ENCODE measurements at places on chromosomes 6 and 20.

DNA sequence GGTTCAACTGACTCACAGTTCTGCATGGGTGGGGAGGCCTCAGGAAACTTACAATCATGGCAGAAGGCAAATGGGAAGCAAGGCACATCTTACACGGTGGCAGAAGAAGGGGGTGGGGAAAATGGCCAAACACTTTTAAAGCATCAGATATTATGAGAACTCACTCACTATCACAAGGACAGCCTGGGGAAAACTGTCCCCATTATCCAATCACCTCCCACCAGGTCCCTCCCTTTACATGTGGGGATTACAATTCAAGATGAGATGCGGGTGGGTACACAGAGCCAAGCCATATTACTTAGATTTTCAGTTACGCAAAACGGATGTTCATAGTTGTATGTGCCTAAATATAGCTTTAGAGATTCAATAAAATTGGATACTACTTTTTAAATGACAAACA, 25.6 kb downstream of the CYP39A1 start:
- no peak for DNase-seq

GRCh38 chr6:94099072-94099471, 679.7 kb upstream of the EPHA7 start:
- no peak for DNase-seq

GRCh38 chr6:34393191-34393965, 909 bp upstream of the NUDT3 start:
- peak; percentile 67 for DNase-seq

- no peak for DNase-seq
Measured at GRCh38 chr20:57071954-57072583, 194.4 kb downstream of the BMP7 start.

DNA sequence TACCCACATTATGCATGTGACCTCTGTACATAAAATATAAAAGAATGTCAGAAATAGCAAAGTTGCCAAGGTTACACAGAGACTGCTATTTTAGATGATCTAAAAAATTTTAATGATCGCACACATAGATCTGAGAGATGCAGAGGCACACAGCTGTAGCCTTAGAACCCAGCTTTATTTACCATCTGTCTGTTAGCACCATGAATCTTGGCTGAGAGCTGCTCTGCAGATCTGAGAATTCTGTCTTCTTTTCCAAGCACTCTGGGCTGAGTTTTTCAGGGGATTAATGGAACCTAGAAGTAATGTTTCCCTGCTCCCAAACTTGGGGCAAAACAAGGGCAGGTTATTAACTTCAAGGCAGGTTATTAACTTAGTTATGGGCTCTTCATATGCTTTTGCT, 248.7 kb upstream of the JAG1 start:
- no peak for DNase-seq

DNA sequence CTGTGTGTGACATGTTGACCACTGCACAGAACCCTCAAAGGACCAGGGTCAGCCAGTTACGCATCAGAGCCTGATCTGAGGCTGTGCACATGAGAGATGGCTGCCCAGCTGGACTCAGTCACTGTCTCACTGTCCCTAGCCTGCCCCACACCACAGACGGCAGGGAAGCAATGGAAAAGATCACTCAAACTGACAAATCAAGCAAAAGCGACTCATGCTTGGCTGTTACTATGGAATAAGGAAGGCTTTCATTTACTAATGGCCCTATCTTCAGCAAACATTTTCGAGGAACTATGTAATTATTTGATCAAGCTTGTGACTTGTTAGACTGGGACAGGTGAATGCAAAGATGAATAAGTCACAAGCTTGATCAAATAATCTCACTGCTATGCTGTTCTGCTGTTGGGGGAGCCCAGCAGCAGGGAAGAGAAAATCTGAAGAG, 137.0 kb downstream of the SLC23A2 start:
- no peak for DNase-seq

DNA sequence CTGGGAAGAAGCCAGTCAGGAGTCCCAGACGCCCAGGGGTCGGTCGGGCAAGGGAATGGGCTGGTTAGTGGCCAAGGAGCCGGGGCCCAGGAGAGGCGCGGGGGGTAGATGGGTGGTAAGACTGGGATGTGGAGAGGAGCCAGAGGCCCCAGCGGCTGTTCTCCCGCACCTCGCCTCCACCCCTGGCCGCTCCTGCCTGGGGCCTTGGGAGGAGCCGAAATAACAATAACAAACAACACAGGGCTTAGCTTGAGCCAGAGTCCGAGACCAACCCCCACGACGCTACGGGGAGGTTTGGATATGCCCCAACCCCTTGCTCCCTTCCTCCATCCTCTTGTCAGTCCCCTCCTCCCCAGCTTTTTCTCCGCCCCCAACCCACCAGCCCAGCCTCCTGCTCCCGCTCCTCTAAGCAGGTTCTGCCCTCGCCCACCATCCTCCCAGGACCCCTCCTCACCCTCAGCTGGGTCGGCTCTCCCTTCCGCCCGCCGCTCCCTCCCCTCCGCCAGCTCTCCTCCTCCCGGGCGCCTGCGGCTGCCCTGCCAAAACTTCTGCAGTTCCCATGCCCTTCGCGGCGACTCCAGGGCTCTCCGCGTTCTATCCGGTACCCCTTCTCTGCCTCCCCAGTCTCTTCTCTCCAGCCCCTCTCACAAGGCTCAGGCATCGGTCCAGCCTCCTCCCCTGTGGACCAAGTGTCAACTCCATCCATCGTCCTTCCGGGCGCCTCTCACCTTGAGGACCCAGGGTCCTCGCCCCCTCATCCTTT, 1.1 kb downstream of the RNF39 start:
- no peak for DNase-seq

GRCh38 chr20:24389686-24390085, 79.7 kb upstream of the SYNDIG1 start:
- DNase-seq = no peak

GRCh38 chr6:156727715-156728385, 49.3 kb upstream of the ARID1B start:
- DNase-seq = no peak

DNA sequence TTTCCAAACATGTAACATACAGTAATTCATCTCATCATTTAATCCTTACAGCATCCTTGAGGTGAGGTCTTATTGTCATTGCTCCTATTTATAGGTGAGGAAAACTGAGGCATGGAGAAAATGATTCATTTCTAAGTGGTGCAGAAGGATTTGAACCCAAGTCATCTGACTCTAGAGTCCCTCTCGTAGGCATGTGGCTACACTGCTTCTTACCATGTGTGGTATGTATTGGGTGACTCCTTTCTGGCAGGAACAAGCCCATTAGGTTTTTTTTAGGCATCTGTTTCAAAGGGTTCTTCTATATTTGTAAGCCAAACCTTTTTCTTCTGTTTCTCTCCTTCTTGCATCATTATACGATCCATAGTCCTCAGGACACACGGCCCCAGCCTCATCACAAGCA, 94.8 kb downstream of the PPP1R14C start:
- no peak for DNase-seq

GRCh38 chr6:1135726-1136414, 176.0 kb upstream of the FOXQ1 start:
- DNase-seq = no peak

- DNase-seq = no peak
Measured at GRCh38 chr20:11521476-11522365, 396.0 kb upstream of the BTBD3 start.

DNA sequence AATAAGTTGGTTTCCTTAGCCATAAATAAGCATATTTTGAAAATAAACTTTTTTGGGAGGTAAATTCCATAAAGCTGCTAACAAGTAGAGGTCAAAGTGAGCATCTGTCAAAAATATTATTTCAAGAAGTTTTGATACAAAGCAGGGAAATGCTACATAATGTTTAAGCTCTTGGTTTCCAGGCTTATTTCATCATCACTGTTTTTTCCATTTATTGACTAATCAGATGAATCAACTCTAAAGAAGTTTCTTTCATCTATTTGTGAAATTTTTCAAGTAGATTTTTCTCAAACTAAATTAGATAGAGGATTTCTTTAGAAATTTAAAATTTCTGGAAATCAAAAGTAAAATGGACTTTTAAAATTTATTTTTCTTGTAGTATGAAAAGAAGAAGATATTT, 89.5 kb upstream of the TBX18 start:
- no peak for DNase-seq

- no peak for DNase-seq
Measured at GRCh38 chr20:10370091-10370887, 63.7 kb downstream of the MKKS start.

DNA sequence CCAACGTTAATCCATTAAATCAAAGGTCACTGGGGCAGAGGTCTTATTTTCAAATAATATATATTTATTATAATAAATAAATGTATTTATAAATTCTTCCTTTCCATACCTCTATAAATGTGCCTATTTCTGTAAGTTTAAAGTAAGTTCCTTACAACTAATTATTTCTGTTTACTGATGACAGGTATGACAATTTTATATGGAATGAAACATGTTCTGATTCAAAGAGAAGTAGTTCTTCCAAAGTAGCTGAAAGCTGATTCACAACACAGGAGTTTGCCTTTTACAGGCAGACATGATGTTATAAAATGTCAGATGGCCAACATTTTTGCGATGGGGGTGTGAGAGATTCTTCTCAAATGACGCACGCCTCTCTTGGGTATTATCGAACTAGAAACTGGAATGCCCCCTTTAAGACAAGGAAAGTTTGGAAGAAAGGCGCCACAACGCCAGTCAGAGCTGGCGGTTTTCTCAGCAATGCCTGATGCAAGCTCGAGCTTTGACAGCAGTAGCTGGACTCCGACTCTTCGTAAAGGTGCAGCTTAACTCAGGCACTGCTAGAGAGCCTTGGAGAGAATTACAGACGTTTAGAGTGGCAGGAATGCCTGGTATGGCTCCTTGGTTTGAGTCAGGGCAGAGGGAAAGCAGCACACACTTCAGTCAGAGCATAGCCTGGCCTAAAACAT, 92.1 kb downstream of the FOXC1 start:
- no peak for DNase-seq

GRCh38 chr6:153568628-153569027, 437.5 kb upstream of the RGS17 start:
- no peak for DNase-seq

DNA sequence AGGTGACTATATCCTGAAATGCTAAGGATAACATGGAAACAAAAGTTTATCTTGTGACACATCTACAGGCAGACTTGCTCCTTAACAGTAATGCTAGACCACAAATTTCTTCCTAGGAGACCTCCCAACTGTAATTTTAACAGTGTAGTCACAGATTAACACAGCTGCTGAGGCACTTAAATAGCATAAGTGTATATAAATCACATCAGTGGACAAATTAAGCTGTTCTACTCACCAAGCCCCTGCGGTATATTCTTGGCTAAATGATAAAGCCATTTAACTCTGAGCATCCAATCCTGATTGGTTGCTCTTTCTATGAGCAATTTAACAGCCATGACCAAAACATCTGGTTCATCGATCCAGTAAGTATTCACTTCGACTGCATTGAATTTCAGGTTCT, 73.3 kb upstream of the LYRM2 start:
- DNase-seq = no peak

- no peak for DNase-seq
Measured at GRCh38 chr6:72414657-72415056, 207.2 kb upstream of the KCNQ5 start.

DNA sequence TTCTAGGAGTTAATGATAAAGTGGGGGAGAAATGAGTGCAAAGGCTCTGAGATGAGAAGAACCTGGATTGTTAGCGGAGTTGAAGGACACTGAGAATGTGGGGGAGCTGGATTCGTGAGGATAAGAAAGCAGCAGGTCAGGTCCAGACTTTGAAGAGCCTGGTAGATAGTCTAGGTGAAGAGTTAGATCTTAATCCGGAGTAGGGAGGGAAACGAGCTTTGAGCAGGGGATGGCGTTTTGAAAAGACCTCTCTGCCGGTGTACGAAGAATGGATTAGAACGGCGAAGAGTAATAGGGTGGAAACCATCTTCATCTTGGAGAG, 487 bp upstream of the PHF20 start:
- DNase-seq = no peak

DNA sequence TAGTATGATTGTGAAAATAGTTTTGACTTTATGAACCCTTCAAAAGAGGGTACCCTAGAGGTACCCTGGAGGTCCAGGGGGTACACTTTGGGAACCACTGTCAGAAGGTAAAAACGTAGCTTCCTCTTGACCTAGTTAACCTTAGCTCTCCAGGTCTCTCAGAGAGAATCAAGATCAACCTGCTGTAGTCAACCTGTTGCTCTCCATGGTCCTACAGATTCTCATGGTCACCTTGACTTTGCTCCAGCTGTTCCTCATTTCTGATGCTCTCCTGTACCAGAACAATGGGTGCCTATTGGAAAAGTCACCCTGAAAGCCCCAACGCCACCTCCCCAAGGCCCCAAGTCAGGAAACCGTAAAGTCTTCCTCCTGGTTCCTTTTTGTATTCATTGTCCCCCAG, 294.4 kb upstream of the CDH4 start:
- no peak for DNase-seq

DNA sequence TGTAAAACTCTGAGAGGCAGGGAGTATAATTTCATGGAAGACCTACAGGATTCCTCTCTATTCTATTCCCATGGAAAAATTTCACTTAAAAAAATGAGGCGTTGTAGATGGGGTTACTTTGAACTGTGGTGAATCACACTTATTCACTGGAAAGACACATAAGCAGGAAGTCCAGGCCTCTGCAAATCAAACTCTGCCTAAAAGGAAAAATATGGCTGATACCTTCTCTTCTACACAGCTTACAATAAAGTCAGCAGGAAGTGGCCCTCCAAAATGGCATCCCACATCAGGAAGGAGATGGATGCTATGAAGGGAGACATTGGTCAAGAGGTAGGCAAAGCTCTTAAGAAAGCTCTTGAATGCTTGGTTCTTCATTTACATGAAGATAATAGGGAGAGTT, 115.9 kb downstream of the FYN start:
- no peak for DNase-seq

- no peak for DNase-seq
Measured at GRCh38 chr6:142914369-142914768, 30.6 kb downstream of the HIVEP2 start.

DNA sequence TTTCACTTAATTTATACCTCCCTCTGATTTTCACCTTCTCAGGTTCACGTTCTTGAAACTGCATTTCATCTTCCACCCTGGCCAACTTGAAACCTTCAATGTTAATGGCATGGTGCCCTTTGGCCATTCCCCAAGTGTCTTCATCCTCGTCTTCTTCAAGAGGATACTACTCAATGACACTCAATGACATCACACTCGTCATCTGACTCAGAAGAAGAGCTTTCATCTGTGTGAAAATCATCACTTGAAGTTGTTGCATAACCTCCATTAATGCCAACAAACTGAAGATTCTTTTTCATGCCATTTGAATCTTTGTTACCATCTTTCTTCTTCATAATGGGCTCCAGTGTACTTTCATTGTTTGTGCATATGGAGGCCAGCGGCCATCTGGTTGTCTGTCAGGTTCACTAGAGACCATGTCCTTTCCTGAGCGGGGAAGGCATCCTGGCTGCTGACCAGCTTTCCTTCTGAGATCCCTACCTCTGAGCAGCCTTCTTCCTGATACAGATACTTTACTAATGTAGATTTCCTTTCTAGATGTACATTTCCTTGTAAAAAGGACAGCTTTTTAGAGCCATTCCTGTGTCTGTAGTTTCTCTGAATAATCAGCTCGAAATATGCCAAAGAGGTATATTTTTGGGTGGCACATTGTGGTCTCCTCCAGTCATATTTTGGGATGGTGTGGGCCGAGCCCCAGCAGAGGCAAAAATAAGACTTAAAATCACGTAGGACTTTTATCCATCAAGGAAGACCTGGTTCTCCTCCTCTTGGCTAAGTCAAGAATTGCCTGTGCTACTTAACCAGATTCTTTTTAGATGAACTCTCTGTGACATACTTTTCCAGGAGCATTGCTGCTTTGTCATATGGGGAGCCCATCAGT, 21.3 kb downstream of the TRMT6 start:
- no peak for DNase-seq

GRCh38 chr6:15677822-15678221, 15.0 kb upstream of the DTNBP1 start:
- DNase-seq = no peak
